ENCODE measurements at places on chromosomes 12 and 14.

DNA sequence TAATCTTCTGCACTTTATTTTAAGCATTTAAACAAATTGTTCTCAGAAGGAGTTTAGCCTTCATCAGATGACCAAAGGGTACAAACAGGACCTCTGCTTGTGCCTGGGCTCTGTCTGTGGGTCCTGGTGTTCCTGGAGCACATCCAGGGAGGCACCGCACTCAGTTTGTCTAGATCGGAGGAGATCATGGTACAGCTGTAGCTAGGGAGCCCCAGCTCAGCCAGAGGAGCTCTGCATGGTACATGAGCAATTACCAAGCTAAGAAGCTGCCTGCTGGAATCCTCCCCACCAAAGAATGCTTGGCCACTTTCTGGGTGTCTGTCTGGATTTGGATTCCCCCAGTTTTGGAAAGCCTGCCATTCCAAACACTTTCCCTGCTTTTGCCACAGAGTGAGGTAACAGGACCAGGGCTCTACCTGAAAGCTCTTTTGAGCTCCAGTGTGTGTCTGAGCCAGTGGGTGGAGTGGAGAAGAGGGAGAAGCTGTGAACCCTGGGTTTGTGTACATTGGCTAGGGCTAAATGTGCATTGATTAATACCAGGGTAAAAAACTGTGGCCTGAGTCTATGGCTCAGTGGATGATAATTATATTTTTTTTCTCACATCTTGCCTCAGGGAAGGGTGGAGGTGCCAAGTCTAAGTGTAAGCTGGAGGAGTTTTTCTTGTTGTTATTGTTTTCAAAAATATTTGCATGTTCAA lies 163.7 kb upstream of the IGF1 start:
- DNase-seq = no peak

GRCh38 chr12:116353958-116354357 lies 76.5 kb upstream of the MED13L start:
- no peak for DNase-seq

DNA sequence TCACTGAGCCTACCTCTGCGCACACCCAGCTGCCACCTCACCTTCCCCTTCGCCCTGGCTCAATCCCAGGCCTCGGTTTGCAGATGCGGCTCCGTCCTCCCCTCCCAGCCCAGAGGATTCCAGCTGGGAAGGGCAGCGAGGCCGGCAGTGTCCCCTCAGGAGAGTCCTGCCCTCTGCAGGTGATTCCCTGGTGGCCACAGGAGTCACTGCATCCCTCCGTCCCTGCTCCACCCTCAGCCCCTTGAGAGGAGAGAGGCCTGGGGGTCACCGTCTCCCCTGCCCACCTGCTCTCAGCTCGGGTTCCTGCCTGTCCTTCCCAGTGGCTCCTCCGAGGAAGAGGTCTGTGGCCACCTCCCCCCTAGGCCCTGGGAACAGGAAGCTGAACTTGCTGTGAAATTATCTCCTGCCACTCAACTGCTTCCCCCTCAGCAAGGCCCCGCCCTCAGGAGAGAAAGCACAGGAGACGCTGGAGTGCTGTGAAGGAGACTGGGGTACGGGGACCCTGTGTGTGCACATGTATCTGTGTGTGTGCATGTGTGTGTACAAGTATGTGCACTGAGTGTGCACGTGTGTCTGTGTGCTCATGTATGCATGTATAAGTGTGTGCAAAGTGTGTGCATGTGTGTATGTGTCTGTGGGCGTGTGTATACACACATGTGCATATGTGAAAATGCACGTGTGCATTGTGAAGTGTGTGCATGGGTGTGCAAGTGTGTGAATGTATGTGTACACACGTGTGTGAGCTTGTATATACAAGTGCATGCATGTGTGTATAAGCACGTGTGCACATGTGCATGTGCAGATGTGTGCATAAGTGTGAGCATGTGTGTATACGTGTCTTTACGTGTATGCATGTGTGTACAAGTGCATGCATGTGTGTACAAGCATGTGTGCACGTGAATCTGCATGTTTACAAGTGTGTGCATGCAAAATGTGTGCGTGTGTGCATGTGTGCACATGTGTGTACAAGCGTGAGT lies 13.2 kb upstream of the GALNT9 start:
- DNase-seq = no peak

DNA sequence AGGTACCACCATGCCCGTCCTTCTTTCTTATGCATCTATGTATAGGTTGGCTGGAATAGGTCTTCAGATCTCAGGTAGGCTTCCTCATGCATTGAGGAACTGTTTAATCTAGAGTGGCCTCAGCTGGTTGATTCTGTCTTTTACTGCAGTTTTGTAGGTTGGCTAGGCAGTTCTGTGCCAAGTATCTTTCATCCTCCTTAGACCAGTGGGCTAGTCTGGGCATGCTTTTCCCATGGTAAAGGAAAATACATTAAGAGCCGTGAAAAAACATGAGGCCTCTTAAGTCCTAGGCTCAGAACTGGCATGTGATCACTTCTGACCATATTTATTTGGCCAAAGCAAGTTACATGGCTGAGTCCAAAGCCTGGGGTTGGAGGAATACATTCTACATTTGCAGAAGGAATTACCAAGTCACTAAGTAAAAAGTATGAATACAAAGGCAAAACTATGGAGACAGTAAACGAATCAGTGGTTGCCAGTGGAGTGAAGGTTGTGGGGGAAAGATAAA lies 137.3 kb downstream of the WIF1 start:
- DNase-seq = no peak

- no peak for DNase-seq
Measured at GRCh38 chr12:30837595-30837994, 82.8 kb upstream of the CAPRIN2 start.

- no peak for DNase-seq
Measured at GRCh38 chr12:5554711-5555110, 122.8 kb downstream of the NTF3 start.

DNA sequence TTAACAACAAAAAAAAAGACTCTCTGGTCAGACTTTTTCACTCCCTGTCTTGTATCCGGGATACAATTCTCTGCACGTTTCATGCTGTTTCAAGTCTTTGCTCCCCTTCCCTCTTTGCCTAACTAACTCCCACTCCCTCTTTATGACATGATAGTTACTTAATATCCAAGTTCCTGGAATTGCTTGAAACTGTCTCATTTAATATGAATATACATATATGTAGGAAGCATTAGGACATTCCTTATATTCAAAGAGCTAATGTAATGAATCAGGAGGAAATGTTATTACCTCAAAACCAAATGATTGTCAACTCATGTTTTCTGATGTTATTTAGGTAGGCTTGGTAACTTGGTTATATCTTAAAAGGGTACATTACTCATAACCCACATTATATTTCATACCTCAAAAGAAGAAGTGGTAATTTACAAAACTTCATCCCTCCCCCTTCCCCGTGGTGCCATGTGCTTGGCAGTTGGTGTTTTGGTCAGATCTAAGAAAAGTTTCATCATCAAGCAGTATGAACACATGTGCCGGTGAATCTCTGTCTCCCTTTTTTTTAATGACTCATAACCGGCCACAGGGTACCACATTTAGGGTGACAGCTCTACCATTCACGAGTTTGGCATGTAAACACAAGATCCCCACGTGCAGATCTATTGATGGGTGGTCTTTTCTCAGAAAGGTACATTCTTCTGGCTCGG lies 56.5 kb downstream of the HCAR2 start:
- DNase-seq = peak; percentile 12
